ENCODE measurements at places on chromosomes 7 and 10. TPM values are rescaled to one million over a fixed set of nuclear protein-coding genes. Genes with fewer than 3 reads are reported as not detected.
A peak's percentile ranks its signal among the peaks of the same experiment; 100 is the strongest.

Gene CHST15
- 11.8 TPM for total RNA-seq

Gene TUBAL3
- total RNA-seq, result not detected

Gene HOXA4
- 1.6 TPM for total RNA-seq

Gene NEBL
- 1.5 TPM for total RNA-seq

Gene C10orf62
- 1.2 TPM for total RNA-seq

Gene GHRHR
- total RNA-seq, result 0.60 TPM

Gene TAS2R3
- 0.60 TPM for total RNA-seq

DNA sequence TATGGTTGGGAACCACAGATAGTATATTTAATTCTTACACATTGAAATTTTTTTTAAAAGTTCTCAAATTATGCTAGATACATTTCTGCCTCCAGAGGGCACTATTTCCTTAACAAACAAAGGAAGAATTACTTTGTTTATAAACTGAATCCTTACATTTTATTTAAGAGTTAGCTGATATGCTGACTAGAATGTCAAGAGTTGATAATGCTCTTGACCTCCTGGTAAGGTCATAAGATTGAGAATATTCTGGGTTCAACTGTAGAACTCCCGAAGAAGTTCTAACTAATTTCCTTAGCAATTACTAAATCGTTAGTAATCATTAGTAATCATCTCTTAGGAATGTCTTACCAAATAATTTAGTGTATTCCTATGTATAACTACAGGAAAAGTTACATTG, 95.3 kb upstream of the CYP26C1 start:
- H3K27me3 ChIP-seq, result no peaks in the 10 kb centered on the region
- no peak for DNase-seq
- H3K27ac ChIP-seq, result no peak overlapping the region
- H3K36me3 ChIP-seq, result no peaks in the 10 kb centered on the region

GRCh38 chr10:80599424-80599847, 61.7 kb downstream of the SH2D4B start:
- H3K4me1 ChIP-seq, result no peaks in the 10 kb centered on the region
- H3K27ac ChIP-seq, result no peak overlapping the region
- H3K27me3 ChIP-seq, result no peaks in the 10 kb centered on the region

DNA sequence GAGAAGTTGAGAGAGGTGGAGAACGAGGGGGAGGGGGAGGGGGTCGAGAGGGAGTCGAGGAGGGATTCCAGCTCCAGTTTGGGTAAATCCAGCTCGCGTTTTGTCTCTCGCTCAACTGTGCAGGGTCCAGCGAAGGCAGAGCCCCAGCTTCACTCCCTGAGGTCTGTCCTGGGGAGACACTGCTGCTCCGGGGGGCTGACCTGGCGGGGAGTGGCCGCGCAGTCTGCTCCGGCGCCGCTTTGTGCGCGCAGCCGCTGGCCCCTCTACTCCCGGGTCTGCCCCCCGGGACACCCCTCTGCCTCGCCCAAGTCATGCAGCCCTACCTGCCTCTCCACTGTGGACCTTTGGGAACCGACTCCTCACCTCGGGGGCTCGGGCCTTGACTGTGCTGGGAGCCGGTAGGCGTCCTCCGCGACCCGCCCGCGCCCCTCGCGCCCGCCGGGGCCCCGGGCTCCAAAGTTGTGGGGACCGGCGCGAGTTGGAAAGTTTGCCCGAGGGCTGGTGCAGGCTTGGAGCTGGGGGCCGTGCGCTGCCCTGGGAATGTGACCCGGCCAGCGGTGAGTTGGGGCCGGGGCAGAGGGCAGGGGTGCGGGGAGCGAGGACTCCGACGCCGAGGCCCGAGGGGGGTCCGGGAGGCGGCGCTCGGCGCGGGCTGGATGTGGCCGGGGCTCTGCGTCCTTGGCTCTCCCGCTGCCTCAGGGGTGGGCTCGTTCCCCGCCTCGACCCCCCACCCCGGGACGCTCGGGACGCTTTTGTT, at the start of gene TET1:
Gene TET1, plus strand, starts transcription at position 152 of the 757 bp plus-strand sequence. CDS start 12,002 bp downstream, outside the sequence.
- no peaks in the 10 kb centered on the region for H3K27me3 ChIP-seq
- DNase-seq, result peak; percentile 57
- peak within 1 kb of the TSS; percentile 7 for H3K27ac ChIP-seq
- peak within 1 kb of the TSS; percentile 72 for H3K4me3 ChIP-seq
- H3K4me1 ChIP-seq, result no peaks in the 10 kb centered on the region

- H3K36me3 ChIP-seq, result no peaks in the 10 kb centered on the region
- no peaks in the 10 kb centered on the region for H3K27me3 ChIP-seq
Measured at GRCh38 chr7:19464751-19465150, 244.1 kb downstream of the POLR1F start.

GRCh38 chr7:33727315-33727714, 178.0 kb upstream of the BMPER start:
- no peak for DNase-seq
- no peak overlapping the region for H3K4me3 ChIP-seq
- H3K27ac ChIP-seq, result peak overlapping the region; percentile 69

DNA sequence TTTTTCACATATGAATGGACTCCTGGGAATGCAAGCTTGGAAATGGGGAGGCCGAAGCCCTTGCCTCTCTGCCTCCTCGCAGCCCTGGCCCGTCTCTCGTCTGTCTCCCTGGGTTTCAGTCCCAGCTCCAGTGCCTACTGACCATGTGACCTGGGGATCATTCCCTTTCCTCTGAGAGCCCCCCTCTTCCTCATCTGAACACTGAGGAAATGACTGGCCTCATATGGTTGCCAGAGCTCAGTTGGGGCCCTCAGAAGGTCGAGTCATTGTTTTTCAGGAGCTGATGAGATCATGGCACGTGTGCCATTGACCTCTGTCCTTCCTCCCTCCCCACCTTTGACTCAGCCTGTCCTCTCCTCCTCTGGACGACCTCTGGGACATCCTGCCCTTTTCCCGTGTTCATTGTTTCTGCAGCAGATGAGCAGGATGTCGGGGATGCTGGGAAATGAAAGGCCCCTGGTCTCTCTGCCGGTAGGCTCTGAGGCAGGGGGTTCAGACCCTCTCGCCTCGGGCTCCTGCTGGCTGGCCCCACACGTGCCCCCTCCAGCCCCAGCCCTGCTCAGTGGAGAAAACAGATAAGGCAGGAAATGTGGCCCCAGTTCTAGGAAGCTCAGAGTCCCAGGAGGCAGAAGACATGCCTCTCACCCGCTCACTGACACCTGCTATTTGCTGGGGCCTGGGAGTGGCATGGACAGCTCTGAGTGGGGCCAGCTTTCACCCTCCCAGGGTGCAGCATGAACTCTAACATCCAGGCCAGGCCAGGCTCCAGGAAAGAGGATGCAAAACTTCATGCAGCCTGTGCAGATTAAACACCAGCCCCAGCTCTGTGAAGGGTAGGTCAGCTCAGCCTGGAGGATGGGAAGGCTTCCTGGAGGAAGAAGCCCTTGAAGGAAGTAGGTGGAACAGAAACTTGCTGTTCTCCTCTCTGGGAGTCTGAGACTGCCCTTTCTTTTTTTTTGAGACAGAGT, 8.3 kb upstream of the PPP1R35 start:
- peak; percentile 67 for DNase-seq
- H3K36me3 ChIP-seq, result no peaks in the 10 kb centered on the region
- H3K4me3 ChIP-seq, result no peak overlapping the region
- H3K27me3 ChIP-seq, result no peaks in the 10 kb centered on the region
- H3K4me1 ChIP-seq, result peaks cover 15% of the 10 kb centered on the region

- H3K27ac ChIP-seq, result peak overlapping the region; percentile 38
- H3K27me3 ChIP-seq, result peaks cover 3% of the 10 kb centered on the region
- no peaks in the 10 kb centered on the region for H3K36me3 ChIP-seq
- no peaks in the 10 kb centered on the region for H3K4me1 ChIP-seq
Measured at GRCh38 chr7:151404216-151405011, 5.4 kb downstream of the WDR86 start.

DNA sequence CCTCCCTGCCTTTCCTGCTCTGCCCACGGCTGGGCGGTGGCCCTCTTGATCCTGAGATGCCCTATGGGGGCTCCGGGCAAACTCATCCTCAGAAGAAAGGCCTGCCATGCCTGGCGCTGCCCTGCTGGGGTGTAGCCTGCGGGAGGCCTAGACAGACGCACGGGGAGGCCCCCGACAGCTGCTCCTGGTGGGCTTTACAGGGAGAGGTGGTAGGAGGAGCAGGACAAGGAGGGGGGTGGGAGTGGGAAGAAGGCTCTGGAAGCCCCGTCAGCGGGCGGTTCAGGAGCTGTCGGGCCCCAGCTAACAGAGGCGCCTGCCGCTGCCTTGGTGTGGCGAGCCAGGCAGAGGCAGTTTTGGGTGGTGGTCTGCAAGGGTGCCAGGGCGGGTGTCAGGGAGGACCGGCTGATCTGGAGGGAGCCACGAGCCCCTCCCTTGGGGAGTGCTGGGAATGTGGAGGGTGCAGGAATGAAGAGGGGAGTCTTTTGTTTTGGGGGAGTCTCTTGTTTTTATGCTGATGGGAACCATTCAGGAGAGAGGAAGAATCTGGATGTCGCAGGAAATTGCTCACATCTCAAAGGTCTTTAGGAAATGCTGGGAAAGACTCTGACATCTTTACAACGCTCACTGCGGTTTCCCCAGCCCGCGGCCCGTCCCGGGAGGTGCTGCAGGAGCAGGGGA, 63.5 kb downstream of the CFAP46 start:
- H3K36me3 ChIP-seq, result no peaks in the 10 kb centered on the region
- no peaks in the 10 kb centered on the region for H3K4me1 ChIP-seq
- no peaks in the 10 kb centered on the region for H3K27me3 ChIP-seq
- H3K4me3 ChIP-seq, result no peak overlapping the region
- DNase-seq, result peak; percentile 34

DNA sequence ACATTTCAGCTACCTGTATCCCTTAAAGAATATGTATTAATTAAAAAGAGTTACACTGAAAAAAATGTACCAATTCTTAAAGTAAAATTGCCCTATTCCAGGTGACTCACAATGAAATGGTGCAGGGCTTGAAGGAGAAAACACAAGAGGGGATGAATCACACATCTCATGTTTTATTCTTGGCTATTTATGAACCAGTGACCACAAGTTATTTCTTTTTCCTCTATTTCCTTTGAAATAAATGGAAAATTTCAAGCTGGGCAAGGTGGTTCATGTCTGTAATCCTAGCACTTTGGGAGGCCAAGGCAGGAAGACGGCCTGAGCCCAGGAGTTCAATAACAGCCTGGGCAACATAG, 106.8 kb downstream of the UBE2H start:
- H3K27me3 ChIP-seq, result no peaks in the 10 kb centered on the region
- no peaks in the 10 kb centered on the region for H3K36me3 ChIP-seq
- H3K4me1 ChIP-seq, result no peaks in the 10 kb centered on the region
- DNase-seq, result no peak
- no peak overlapping the region for H3K4me3 ChIP-seq

DNA sequence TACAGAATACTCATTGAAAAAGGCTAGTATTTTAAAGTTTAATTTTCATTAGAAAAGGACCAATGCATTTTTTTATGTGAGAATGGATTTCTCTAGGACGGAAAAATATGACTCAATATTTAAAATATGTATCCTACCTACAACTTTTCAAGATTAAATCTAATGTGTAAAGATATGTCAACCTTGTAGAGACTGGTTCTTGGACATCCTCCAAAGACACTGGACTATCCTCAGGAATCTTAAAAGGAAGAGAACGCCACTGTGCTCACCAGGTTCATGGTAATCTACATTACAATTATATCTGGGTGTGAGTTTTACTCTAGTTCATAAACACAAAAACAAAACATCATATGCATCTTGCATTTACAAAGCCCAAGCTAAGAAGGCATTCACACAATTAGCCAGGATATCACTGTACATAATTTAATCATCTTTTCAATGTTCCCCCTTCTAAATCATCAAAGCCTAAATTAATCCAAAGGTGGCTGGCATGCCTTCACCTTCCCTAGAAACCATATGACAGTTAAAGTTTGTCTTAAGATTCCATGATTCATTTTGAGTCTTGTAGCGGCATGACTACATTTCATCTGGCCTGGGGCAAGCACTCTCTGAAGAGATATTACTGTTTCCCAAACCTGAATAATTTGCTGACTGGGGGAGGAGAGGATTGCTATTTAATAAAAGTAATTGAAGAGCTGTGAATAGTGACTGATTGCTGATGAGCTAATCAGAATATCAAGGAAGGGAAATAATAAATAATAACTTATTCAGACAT, 12.0 kb downstream of the SGCE start:
- no peak overlapping the region for H3K27ac ChIP-seq
- H3K4me3 ChIP-seq, result no peak overlapping the region
- no peaks in the 10 kb centered on the region for H3K36me3 ChIP-seq
- H3K4me1 ChIP-seq, result peaks cover 4% of the 10 kb centered on the region
- no peaks in the 10 kb centered on the region for H3K27me3 ChIP-seq

DNA sequence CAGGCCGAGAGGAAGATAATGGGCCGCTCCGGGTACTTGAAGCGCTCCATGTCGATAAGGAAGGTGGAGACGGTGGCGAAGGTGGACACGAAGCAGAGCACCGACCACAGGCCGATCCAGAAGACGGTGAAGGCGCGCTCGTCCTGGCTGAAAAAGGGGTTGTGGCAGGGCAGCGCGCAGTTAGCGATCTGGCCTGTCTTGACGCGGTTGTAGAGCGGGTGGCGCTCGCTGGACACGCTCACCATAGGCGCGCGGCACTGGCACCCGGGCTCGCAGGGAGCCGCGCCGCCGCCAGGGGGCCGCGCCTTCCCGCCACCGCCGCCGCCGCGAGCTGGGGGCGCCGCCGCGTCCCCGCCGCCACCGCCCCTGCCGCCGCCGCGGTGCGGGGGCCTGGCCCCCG, 1.6 kb downstream of the FZD8 start:
- H3K27ac ChIP-seq, result no peak overlapping the region
- no peaks in the 10 kb centered on the region for H3K27me3 ChIP-seq
- H3K36me3 ChIP-seq, result no peaks in the 10 kb centered on the region
- DNase-seq, result peak; percentile 70
- H3K4me1 ChIP-seq, result peaks cover 8% of the 10 kb centered on the region

- DNase-seq, result no peak
- no peak overlapping the region for H3K4me3 ChIP-seq
- H3K27ac ChIP-seq, result peak overlapping the region; percentile 78
Measured at GRCh38 chr10:124064676-124065075, 28.7 kb downstream of the CHST15 start.

DNA sequence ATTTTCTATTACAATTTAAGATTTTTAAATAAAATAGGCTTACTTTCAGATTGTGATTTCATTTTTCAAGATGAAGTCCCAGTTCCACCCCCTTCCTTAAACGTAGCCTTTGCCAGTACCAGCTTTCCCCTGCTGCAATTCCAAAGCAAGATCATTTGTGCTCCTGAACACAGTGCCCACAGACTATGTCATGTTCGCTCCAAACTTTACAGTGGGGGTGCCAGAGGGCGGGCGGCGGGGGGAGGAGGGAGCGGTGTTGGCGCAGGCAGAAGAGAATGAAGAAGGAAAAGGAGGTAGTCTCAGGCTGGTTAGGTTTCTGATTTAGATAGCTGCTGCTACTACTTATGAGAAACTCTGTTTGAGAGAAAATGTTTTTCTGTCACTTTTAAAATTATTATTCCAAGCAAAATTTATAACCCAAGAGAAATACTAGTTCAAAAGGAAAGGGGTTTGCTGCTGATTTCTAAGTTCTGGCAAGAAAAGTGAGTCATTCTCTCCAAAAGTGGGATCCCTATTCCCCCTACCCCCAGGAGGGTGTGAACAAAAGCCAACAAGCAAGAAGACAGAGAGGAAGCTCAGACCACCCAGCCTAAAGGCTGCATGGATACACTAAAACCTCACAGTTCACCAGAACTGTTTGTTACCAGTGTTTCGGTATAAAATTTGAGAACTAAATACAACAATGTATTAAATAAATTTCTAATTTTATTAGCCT, 109.6 kb downstream of the SRPK2 start:
- H3K27ac ChIP-seq, result no peak overlapping the region
- no peak for DNase-seq
- no peaks in the 10 kb centered on the region for H3K27me3 ChIP-seq
- H3K4me1 ChIP-seq, result no peaks in the 10 kb centered on the region
- no peaks in the 10 kb centered on the region for H3K36me3 ChIP-seq

GRCh38 chr10:78549140-78549935, 515.7 kb downstream of the RPS24 start:
- no peak for DNase-seq
- H3K36me3 ChIP-seq, result no peaks in the 10 kb centered on the region
- H3K27me3 ChIP-seq, result no peaks in the 10 kb centered on the region
- no peaks in the 10 kb centered on the region for H3K4me1 ChIP-seq
- H3K4me3 ChIP-seq, result no peak overlapping the region

Data from right lobe of liver (tissue), 6 donors.